ENCODE measurements at places on chromosomes 4 and X.

GRCh38 chrX:129235903-129236302 lies 287.4 kb downstream of the SMARCA1 start:
- DNase-seq: no peak

- no peak for DNase-seq
Measured at GRCh38 chr4:5905714-5906113, 12.8 kb upstream of the CRMP1 start.

- no peak for DNase-seq
Measured at GRCh38 chrX:106263817-106264216, 95.7 kb downstream of the PWWP3B start.

DNA sequence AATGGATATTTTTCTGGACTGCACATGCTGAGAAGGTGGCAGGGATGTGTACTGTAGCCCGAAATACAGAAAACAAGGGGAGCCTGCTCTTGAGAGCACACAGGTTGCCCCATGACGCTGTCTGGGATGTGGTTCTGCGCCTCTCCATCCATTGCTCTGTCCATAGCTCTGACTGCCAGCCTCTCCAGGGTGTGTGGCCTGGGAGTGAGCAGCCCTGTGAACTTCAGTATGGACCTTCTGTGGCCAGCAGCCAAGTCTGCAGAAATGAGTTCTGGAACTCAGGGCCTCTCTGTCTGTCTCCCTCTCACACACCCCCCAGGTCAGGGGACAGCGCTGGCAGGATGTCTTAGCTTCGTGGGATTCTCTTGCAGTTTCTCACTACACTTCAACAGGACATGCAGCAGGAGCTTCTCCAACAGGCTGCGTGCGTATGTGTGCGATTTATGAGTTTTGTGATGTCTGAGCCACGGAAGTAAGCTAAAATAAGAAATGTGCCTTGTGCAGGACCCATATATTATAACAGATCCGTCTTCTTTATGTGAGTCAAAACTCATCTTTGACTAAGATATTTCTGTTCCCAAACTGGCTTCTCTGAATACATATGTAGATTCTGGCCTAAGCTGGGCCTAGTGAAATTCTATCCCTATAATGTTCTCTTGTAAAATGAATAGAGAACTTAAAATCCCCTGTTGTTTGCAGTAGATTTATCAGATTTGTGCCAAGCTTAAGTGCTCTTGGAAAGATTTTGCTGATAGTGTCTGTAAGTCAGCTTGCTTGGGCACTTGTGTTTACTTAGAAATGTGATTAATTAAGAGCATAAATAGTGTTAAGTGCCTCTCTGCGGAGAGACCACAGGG lies 40.0 kb downstream of the PROM1 start:
- no peak for DNase-seq

DNA sequence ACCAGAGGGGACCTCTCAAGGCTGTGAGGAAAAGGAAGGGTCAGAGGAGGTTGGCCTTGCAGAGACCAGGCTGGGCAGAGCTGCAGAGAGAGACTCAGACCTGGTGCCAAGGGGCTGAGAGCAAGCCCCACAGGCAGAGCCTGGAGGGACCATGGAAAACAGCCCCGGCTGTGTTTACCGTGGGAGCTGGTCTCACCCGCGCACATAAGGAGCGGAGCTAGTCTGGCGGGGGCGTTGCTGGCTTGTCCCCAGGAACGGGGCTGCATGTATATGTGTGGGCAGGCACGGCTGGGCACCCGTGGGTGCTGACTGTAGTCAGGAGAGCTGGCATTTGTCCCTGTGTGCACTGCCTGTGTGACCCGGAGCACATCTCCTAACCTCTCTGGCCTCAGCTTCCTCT lies 45.7 kb downstream of the C4orf50 start:
- no peak for DNase-seq

DNA sequence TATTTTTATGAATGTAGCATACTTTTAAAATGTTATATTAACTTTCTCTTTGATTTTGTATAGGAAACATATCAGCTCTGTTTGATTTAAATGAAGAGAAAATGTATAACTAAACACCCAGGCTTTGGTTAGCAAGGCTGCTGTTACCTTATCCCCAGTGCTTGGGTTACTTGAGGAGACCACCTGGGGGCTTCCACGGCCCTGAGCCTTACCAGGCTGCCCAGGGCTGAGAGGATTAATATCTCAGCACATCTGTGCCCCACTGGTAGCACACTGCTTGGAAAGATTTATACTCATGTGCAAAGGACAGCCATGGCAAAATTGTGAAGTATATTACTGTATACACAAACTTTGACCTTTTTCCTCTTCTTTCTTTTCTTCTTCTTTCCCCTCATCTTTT lies 752.9 kb downstream of the RAPGEF2 start:
- DNase-seq: no peak

DNA sequence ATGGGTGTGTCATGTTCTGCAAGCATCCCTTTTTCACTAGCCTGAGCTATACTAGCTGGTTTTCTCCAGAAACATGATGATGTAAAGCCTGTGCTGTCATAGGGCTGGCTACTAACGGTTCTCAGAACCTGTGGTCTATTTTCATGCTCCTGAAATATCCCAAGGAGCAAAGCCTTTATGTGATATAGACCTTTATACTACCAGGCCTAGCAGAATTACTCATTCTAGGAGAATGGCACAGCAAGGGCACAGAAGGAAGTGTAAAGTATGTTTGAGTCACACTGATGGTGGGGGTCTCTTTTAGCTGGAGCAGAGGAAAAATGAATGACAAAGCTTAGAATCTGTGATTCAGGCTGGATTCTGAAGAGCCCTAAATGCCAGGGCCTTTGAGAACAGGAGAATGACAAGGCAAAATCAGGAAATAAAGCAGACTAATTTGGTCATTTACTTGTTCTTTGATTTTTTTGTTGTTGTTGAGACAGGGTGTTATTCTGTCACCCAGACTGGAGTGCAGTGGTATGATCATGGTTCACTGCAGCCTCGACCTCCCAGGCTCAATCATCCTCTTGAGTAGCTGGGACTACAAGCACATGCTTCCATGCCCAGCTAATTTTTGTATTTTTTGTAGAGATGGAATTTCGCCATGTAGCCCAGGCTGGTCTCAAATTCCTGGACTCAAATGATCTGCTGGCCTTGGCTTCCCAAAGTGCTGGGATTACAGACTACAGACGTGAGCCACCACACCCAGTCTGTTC lies 11.8 kb downstream of the TCEAL1 start:
- DNase-seq: no peak

- DNase-seq: no peak
Measured at GRCh38 chr4:10639100-10639499, 45.5 kb downstream of the CLNK start.

- no peak for DNase-seq
Measured at GRCh38 chrX:103061486-103061885, 2.5 kb downstream of the BEX1 start.

DNA sequence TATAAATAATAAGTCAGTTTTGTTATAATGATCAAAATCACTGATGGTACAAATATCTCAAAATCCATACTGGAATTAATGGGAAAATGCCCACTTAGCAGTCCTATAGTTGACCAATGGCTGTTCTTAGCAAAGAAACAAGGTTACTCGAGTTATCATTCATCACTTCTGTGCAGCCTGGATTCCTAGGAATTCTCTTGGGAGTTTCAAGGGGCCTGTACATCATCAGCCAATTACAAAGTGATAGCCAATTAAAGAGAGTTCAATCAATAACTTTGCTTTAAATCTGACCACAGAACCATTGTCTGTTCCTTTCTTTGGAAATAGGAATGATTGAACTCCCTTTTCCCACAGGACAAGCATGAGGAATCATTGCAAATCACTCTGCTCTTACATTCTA lies 205.5 kb downstream of the PCDH19 start:
- no peak for DNase-seq

DNA sequence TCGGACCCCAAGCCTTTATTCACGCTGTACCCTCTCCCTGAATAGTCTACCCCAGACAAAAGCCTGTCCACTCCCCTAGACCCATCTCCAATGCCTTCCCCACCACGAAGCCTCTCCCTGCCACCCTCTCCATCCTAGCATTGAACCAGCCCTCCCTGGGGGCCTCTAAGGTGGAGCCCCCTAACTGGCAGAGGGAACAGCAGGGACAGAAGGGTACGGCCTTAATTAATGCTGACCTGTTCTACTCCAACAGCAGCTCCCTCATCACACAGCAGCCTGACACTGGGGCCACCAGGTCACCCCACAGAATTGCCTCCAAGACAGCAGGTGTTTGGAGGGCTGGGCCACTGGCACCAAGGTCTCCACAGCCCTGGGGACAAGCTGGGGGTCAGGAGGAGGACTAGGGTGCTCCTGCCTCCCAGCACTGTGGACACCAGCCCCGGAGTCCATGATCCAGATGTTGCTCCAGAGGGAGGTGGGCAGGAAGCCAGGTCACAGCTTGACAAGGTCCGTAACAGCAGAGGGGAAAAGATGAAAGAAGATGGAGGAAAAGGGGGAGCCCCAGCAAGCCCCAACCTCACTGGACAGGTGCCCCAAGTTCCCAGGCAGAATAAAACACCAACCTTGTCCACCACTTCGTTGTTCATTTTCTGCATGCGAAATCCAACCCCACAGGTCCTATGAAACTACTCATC lies 3.7 kb downstream of the CRMP1 start:
- no peak for DNase-seq

DNA sequence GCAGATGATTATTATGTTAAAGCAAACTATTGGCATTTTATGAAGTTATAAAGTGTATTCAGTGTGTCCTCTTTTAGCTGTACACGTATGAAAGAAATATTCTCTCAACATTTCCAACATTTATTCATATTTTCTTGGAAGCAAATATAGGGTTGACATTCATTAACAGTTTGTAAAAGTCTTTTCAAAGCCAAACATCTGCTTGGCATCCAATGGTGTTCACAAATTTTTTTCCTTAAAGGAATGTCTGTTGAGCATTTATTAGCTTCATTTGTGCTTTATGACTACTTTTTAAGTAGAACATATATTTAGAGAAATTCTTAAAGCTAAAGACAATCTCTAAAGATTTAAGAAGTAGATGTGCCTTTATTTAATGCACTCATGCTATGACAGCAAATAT lies 83.0 kb downstream of the SHISA3 start:
- DNase-seq: no peak

- no peak for DNase-seq
Measured at GRCh38 chrX:123986377-123986776, 24.9 kb downstream of the STAG2 start.

DNA sequence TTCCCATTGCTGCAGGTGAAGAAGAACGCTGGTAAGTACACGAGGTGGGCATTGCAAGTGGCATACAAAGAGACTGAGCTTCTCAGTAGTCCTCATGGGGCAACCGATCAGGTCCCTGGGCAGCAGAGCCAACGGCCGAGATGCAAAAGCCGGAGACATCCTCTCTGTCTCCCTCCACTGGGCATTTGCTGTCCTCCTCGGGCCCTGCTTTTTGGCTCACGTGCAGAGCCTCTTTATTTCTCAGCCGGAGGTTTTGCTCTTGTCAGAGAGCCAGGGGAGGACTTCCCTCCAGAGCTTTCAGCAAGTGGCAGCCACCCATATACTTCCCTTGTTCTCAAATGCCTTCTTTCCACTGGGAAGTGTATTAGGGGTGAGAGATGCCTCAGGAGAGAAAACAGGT lies 18.0 kb downstream of the STARD8 start:
- DNase-seq: no peak

- DNase-seq: peak; percentile 95
Measured at GRCh38 chr4:80407246-80407645, 71.7 kb downstream of the CFAP299 start.

DNA sequence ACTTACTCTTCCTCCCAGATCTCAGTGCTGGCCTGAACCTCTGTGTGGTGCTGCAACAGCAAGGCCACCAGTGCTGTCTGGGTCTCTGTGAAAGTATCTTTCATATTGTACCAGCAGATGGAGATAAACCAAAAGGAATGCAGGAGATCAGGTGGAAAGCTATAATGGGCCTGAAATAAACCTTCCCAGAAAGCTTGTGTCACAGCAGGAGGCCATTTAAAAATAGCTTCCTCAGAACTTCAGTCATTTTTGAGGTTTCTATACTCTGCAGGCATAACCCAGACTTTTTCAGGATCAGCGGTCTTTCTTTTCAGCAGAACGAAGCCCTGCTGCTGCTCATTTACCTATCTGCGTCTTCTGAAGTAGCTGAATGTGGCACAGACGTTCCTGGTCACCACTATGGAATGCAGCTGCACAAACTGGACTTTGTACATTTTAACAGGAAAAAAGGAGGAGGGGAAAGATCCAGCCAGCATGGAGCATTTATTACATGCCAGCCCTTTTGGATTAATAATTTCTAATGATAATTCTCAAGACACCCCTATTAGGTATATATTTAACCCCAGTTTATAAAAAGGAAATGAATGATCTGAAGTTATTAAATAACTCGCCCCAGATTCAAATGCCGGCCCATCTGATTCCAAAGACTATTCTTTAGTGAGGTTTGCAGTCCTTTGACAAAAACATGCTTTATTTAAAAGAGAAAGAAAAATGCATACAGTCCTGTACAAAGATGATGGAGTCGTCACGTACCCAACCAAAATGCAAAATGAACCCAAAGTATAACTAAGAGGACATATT lies 119.7 kb downstream of the NFKB1 start:
- DNase-seq: peak; percentile 67

- DNase-seq: peak; percentile 3
Measured at GRCh38 chrX:113929004-113929403, 654.9 kb upstream of the HTR2C start.

GRCh38 chr4:15913631-15913970 lies 24.9 kb downstream of the FGFBP1 start:
- peak; percentile 48 for DNase-seq

- no peak for DNase-seq
Measured at GRCh38 chr4:114907568-114907967, 205.9 kb downstream of the NDST4 start.

- DNase-seq: no peak
Measured at GRCh38 chrX:76434103-76434741, 6.7 kb downstream of the MAGEE1 start.

- DNase-seq: no peak
Measured at GRCh38 chr4:112402098-112402497, 104.9 kb downstream of the ALPK1 start.

- no peak for DNase-seq
Measured at GRCh38 chr4:41132055-41132683, 82.2 kb downstream of the APBB2 start.

GRCh38 chrX:76148041-76148665 lies 24.7 kb upstream of the PBDC1 start:
- no peak for DNase-seq

DNA sequence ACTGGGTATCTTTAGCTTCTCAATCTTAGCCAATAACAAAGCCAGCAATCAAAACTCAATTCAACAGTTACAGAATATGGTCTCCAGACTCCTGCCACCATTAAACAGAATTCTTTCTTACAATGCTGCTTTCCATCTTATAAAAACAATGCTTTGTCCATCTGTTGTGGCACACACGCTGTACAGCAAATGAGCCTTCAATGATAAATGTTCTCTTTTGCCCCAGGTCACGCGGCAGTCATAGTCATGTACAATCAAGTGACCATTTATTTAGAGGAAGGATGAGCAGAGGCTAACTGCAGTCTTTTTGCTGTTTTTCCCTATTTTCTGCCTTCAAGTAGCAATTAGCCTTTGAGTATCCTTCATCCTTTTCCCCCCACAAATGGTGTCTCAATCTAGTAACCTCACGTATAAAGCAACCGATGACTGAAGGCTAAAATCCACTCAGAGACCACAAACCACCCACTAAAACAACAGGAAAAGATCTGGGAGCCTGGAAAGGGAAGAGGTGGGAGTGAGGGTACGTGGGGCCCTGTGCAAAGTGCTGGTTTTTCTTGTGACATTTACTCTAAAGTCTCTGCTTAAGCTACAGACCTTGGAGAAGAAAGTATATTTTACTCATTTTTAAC lies 24.4 kb downstream of the TRIM2 start:
- DNase-seq: no peak

- DNase-seq: no peak
Measured at GRCh38 chr4:44740201-44740600, 13.8 kb upstream of the GNPDA2 start.

- DNase-seq: no peak
Measured at GRCh38 chr4:130147641-130148040, 1051.7 kb downstream of the C4orf33 start.
